Nephron progenitor cell (in vitro differentiated cells): ENCODE measurements at places on chromosomes 2 and 18.
A peak's percentile ranks its signal among the peaks of the same experiment; 100 is the strongest.

DNA sequence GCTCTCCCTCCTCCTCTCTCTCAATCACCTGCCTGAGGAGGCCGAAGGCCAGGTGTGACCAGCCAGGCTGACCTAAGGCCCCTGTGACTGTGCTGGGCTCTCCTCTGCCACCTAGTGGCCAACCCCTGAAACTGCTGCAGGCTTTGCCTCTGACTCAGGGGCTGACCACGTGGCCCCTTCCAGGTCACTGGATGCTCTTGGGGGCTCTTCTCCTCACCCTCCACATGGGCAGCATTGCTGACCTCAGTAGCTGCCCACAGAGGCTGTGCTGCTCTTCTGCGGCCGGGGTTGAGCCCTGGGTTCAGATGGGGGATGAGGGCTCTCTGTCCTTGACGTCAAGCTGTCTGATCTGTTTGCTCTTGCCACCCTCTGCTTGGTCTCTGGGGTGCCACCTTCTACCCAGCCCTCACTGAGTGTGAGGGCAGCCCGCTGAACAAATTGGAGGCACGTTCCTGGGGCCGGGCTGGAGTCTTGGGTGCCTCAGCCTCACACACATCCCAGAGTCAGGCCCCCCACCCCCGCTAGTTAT lies 122.7 kb downstream of the TWIST2 start:
- DNase-seq: peak; percentile 78

DNA sequence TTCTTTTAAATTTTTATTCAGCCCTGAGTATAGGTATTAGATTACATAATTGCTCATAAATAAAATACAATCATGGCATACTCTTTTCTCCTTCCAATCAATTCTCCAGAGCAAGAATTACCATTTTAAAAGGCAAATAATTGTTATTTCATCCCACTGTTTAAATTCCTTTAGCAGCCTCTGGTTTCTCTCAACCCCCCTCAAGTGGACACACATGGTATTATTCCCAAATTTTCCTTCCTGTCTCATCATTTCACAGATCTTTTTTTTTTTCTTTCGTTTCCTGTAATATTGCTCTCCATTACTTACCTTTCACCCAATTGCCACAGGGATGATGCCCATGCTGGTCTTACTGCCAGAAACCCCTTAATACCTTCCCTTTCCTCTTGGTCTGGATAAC lies 385.2 kb downstream of the RIT2 start:
- DNase-seq: no peak

DNA sequence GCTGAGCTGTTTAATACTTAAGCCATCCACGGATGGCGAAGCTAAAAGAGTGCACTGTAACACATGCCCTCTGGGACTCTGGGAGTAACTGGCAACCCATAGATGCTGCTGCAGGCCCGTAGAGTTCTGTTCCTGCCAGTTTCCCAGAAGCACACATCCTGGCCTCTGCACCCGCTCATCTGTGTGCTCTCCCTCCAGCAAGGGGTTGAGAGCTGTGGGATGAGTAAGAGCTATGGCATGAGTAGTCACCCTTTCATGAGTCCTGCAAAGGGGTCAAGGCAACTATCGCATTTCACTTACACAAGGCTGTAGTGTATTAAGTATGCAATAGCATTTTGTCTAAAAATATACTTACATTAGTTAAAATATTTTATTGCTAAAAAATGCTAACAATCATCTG lies 1341.8 kb upstream of the NXPH2 start:
- no peak for DNase-seq

- no peak for DNase-seq
Measured at GRCh38 chr18:31901063-31901462, 41.9 kb downstream of the TRAPPC8 start.

GRCh38 chr2:50535971-50536759 lies 495.8 kb downstream of the NRXN1 start:
- DNase-seq: peak; percentile 12

DNA sequence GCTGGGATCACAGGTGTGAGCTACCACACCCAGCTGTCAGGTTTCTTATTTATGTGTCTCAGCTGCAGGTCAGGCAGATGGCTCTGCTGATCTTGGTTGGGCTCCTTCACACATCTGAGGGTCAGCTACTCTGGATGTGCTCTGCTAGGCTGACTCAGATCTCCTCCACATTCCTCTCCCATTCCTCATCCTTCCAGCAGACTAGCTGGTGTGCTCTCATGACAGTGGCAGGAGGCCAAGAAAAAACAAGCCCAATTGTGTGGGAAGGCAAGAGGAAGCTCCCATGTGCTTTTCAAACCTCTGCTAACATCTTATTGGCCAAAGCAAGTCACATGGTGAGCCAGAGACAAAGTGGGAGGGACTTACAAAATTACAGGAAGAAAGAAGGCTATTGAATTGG lies 11.7 kb upstream of the MSH6 start:
- no peak for DNase-seq

GRCh38 chr2:28510184-28510583 lies 14.3 kb downstream of the PLB1 start:
- DNase-seq: no peak

- no peak for DNase-seq
Measured at GRCh38 chr2:42864641-42865280, 72.4 kb upstream of the HAAO start.

DNA sequence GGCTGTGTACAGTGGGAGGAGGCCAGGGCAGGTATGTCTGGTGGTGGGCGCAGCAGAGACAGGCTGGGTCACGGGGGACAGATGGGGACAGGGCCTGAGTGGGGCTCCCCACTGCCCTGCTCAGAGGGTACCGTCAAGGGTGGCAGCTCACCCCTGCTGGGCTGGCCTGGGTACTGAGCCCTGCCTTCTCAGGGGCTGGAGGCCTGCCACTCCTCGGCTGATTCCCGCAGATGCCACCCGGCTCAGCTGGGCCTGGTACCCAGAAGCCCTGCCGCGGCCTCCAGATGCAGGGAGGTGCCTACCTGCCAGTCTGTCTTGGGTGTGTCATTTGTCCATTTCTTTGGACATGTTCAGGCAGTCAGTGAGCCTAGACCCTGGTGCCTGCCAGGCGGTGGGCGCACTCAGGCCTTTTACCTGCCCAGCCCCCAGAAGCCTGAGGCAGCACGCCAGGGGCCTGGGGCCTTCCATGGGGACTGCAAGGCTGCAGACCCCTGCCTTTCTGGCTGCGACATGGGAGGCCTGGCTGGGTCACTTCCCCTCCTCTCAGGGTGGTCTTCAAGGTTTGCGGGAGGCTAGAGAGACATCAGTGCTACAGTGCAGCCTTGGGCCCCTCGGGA lies 3.3 kb downstream of the SNORC start:
- DNase-seq: no peak

- no peak for DNase-seq
Measured at GRCh38 chr2:179049546-179050311, at the start of gene CCDC141. Gene CCDC141 (minus strand): TSS chr2:179050137. CDS start chr2:179049941, 196 bp downstream.

DNA sequence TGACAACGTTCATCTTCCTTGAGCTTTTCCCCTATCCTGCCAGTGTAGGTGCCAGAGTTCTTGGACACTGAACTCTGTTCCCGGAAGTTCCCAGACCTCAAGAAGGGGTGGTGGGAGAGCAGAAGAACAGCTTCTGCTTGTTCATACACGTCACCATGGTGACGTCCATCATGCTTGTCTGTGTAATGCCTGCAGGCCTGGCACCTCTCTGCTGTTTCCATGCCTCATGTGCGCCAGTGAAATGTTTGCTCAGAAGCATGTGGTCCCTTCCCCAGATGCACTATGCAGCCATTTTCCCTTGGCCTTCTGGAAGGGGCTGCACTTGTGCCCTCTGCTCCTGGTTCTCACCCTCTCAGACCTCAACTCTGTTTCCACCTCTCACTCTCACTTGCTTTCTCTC lies 210.8 kb upstream of the NABP1 start:
- no peak for DNase-seq

DNA sequence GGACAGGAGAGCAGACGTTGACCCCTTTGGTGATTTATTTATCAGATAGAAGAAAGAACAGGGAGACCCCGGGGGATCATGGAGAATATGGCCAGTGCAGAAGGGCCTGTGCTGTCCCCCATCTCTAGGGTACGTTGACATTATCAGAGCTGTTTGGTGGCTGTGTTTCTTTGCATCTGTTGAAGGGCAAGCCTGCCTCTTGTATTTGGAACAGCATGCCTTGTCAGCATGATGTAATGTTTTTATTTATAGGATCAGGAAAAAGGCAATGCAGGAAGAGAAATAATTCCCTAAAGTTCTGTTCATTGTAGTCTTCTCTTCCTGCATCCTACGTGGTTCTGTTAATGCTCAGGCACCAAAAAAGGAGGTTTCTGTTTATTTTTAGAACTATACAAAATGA lies 49.8 kb upstream of the CABYR start:
- no peak for DNase-seq

DNA sequence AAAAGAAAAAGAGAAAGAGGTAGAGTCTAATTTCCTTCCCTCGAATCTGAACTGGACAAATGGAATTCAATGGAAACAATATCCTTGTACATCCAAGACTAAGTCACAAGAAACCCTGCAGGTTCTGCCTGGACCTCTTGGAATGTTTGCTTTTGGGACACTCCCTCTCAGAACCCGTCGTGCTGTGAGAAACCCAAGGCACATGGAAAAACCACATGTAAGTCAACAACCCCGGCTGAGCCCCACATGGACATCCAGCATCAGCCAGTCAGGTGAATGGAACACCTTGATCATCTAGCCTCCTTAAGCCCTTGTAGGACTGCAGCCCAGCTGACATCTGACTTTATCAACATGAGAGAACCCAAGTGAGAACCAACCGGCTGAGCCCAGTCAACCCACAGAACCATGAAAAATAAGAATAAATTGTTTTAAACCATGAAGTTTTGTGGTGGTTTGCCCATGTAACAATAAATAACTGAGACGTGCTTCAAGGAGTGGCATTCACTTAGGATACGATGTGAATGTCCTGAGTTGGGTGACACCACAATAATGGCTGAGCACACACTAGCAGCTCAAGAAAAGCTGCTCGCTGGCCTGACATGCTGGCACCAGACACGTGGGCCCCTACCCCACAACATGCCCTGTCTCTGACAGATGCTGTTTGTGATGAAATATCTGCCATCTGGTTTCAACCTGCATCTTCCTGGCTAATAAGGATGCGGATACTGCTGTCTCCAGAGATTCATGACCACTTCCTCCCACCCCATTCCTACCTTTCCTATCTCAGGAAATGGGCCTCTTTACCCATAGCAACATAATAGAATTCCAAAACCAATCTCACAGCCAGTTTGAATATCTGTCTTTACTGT lies 28.8 kb downstream of the PKDCC start:
- DNase-seq: no peak

DNA sequence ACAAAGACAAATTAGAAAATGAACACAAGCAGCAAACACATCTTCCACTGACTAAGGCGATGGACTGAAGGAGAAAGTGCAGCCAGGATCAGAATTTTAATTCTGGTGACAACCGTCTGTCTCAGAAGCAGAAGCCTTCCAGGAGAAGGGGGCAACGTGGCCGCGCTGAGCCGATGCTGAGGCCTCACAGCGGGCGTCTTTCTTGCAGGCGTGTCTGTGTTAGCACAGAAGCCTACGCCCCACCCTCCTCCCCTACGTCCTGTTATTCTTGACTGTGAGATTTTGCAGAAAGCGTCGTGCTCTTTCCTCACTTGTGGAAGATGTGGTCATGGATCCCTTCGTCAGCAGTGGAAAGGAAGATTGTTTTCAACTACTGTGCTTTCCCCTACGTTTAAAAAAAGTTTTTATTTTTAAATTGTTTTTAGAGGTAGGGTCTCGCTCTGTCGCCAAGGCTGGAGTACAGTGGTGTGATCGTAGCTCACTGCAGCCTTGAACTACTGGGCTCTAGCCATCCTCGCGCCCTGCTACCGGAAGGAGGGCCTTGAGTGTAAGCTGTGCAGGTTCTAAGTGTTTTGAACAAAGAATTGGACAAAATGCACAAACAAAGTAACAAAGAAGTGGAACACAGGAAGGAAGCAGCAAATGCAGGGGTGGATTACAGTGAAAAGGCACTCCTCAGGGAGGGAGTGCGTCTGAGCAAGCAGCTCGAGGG lies 422.0 kb downstream of the GALR1 start:
- DNase-seq: peak; percentile 39

GRCh38 chr2:238638100-238638981 lies 209.5 kb upstream of the TWIST2 start:
- DNase-seq: no peak

DNA sequence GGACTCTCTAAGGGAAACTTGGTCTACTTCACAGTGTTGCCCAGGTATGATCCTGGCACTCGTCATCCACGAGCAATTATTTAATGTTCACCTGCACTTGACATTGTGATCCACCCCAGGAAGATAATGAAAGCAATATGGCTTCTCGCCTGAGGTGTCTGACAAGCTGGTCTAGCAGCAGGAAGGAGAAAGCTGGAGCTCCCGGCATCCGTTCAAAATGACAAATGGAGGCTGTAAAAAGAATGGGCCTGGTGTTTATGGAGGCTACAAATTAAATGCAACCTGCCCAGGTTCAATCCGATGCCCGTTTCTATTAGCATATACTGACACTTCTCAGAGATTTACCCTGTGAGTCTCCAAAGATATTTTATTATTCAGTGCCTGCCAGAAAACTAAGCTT lies 317.6 kb downstream of the CTNNA2 start:
- peak; percentile 7 for DNase-seq

- DNase-seq: peak; percentile 81
Measured at GRCh38 chr18:57437766-57438671, 2.8 kb downstream of the ONECUT2 start.

GRCh38 chr2:10031886-10032745 lies 11.2 kb upstream of the KLF11 start:
- DNase-seq: no peak

- DNase-seq: peak; percentile 92
Measured at GRCh38 chr2:231925303-231926179, 655 bp downstream of the NPPC start.

DNA sequence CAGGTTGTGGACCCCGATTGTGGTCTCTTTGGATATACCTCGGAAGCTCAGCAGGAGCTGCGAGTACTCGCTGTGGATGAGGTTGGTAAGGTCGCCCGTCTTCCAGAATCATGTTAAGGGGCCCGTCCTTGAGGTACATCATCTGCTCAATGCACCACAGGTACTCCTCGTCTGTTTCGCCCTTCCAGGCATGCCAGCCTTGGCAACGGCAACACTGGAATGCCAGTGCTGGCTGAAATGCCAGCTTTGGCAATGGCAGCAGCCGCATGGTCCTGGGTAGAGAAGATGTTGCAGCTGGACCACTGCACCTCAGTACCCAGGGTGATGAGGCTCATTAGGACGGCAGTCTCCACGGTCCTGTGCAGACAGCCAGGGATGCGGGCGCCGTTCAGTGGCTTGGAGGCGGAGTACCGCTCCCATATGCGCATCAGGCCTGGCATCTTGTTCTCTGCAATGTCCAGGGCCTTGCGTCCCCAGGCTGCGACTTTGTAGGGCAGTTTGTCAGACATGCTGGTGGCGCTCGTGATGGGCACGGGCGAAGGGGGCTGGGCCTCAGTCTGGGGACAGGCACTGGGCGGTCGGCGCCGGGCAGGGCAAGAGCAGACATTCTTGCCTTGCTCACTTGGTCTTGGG lies 122.2 kb upstream of the NXPH2 start:
- DNase-seq: no peak
